MG63 (cell line): ENCODE measurements at places on chromosomes 2 and 18.

DNA sequence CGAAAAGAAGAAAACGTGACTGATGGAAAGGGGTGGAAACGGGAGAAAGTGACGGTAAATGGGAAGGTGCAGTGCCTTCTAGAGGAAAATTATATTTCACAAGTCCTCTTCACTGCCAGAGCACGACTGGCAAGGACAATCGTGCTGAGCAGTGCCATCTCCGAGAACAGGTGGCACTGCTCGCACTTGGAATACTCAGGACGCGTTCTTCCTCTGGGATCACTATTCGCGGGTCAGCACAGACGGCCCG lies 364 bp downstream of the STAT1 start:
- no peak for DNase-seq

- peak; percentile 70 for DNase-seq
Measured at GRCh38 chr2:237904831-237905599, 45.6 kb downstream of the RAMP1 start.

DNA sequence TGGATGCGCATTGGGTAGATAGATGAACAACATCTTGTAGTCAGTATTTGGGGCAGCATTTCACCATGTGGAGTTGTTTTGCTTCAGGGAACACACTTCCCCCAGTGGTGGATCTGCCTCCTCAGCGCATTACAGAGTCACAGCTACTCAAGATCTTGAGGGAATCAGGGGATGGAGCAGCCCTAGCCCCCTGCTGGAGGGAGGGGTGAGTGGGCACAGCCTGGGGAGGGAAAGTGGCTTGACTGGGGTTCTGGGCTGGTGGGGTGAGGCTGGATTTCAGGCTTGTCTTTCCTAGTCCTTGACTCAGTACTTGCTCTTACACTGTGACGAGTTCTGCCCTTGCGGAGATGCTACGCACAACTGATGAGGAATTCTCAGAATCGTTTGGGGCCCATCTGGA lies 271.0 kb upstream of the HS6ST1 start:
- no peak for DNase-seq

DNA sequence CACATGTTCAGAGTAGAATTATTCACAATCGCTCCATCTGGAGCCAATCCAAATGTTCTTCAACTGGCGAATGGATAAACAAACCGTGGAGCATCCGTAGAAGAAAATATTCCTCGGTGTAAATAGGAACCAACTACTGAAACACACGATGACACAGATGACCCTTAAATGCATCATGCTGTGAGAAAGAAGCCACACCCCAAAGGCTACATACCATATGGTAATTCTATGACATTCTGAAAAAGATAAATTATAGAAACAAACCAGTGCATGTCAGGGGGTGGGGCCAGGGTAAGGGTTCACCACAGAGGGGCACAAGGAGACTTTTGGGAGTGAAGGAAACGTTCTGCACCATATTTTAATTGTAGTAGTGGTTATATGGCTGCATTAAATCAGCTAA lies 312.2 kb upstream of the SMIM21 start:
- DNase-seq, result no peak

DNA sequence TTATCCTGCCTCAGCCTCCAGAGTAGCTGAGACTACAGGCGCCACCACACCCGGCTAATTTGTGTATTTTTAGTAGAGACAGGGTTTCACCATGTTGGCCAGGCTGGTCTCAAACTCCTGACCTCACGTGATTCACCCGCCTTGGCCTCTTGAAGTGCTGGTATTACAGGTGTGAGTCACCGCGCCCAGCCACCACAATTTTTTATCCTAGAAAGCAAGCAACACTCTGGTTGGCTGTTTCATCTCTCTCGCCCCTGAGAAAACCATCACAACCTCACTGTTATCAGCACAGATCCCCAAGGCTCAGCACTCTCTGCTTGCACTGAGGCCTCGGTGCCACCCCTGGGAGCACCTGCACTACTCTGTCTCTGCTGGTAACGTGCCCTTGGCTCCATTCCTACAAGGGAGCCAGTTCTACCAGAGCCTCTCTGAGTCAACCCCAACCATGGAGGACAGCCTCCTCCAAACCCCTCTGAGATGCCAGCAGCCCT lies 134.8 kb upstream of the AGAP1 start:
- peak; percentile 85 for DNase-seq

DNA sequence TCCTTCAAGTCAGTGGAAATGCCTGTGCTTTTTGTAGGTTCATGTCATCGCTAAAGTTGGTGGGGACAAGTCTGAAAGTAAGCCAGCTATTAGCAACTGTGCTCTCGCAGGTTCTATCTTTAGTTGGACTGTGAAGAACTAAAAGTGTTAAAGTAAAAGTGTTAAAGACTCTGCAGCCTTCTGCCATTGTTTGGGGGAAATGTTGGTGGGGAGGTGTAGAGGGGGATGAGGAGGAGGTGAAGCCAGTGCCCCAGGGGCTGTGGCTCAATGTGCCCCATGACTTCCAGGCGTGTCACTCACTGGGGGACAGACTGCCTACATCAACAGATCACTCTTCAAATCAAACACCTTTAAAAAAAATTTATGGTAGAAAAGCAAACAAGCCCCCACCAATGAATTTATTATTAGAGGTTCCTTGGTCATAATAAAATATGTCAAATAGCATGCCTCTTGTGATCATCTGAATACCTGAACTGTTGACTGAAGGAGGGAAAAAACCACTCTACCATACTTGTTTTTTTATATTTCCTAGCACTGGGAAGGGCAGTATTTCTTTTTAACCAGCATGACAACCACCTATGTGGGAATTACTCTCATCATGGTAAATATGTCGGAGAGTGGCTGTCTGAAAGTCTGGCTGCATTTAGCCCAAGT lies 19.3 kb downstream of the TGFA start:
- DNase-seq, result no peak

- DNase-seq, result no peak
Measured at GRCh38 chr2:217799563-217800432, 203.0 kb downstream of the TNS1 start.

- no peak for DNase-seq
Measured at GRCh38 chr2:63486861-63487290, 101.4 kb downstream of the WDPCP start.

GRCh38 chr2:45156605-45157004 lies 147.4 kb upstream of the SIX2 start:
- no peak for DNase-seq

- no peak for DNase-seq
Measured at GRCh38 chr2:219961947-219962498, 334.6 kb downstream of the SLC4A3 start.

GRCh38 chr2:9693646-9694045 lies 62.8 kb upstream of the YWHAQ start:
- DNase-seq, result no peak

GRCh38 chr18:76405280-76405679 lies 89.8 kb downstream of the ZNF516 start:
- DNase-seq, result no peak

GRCh38 chr2:14494759-14495158 lies 137.8 kb upstream of the LRATD1 start:
- no peak for DNase-seq

DNA sequence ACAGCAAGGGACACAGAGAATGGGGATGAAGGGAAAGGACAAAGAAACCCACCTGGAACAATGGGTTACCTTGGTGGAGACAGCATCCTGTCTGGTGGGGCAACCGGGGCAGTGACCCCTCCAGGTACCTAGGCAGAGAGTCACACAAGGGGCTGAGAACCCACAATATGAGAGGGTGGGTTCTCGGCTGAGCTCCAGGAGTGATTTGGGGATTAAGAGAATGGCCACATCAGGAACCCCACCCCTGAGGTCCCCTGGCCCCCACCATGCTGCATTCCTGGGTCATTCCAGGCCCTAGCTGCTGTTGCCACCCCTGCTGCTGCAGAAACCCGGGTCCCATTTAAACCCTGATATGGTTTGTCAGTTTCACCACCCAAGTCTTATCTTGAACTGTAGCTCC lies 172.3 kb downstream of the RTP5 start:
- DNase-seq, result no peak

DNA sequence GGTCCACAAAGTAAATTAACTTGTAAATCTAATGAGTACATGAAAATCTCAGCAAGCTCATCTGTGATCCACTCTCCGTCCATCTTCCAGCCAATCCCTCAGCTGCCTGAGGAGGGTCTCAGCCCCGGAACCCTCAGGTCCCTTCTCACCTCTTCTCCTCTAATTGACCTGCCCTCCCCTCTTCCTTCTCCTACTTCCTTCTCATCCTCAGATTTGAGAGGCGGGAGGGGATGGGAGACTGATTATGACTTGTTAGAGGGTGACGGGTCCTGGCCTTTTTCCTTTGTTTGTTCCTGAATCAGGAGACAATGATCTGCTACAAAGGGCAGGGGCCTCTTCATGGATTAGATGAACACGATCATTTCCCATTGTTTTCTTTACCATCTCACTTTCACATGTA lies 80.1 kb downstream of the CYBRD1 start:
- no peak for DNase-seq

DNA sequence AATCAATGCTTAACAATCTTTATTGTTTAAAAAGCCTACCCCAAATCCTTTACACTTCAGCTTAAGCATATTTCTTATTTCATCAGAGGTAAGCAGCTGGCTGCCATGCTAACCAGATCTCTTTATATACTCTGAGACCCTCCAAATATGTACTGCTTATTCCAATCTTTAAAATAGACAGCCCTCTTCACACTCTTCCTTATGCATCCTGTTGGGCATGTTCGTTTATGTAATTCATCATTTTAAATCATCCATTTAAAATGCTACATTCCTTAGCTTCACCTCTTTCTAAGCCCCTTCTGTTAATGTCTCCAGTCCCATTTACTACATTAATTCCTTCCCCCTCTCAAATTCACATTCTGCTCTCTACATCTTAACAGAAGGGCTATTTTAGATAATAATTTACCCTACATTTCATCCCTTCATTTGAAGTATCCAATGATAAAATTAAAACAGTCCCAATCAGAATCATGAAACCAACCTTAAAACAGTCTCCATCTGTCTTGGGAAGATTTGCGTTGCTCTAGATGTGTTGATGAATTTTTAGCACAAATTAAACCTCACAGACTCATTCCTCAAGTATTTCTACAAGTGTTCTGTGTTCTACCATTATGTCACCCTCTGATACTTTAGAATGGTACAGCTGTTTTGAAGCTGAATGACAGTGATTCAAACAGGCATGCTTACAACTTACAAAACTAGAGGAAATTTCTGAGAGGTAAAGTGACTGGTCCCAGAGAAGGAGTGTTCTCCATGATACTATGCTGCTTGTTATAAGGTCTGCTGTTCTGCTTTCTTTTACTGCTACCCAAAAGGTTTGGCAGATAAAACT lies 59.1 kb downstream of the ZNF385B start:
- no peak for DNase-seq

DNA sequence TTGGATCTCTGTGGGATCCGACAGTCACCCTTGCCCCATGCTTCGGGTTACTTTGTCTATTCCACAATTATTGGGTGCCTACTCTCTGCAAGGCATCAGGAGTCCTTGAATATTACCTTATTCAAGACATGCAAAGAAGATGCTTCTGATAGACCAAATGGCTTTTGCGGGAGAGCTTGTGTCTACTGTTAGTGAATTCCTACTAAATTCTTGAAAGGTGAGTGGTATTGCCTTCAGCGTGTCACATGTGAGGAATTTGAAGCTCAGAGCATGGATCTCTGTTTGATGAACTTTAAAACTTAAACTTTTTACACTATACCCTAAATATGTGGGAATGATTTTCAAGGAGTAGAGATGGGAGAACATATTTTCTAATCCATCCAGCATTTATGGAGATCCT lies 184.4 kb downstream of the LTBP1 start:
- no peak for DNase-seq

DNA sequence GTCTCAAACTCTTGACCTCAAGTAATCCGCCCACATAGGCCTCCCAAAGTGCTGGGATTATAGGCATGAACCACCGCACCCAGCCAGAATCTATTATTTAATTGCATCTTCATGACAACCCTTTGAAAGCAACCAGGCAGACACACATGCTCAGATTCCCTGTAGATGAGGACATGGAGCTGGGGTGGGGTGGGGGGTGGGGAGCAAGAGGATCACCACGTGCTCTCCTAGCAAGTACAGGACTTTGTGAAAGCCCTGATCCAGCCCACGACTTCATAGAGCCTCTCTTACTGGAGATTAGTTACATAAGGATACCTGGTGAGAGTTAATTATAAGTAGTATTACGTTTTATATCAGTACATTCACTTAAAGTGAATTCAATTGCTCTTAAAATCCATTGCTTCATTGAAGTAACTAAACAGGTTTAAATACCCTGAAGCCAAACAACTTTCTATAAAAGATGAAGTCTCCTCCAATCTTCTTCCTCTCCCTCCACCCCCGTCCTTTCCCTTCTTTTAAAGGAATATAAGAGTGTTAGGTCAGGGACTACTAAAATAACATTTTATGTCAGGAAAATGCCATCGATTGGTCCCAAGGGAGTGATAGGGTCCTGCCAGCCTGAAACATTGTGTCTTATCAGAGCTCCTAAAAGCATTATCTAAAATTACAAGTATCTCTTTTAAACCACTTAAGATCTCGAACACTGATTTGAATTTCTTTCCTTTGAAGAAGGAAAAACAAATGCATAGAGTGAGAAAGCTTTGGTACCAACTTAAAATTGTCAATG lies 123.9 kb downstream of the EPHA4 start:
- no peak for DNase-seq

GRCh38 chr2:190891372-190891771 lies 10.8 kb downstream of the GLS start:
- DNase-seq, result no peak

DNA sequence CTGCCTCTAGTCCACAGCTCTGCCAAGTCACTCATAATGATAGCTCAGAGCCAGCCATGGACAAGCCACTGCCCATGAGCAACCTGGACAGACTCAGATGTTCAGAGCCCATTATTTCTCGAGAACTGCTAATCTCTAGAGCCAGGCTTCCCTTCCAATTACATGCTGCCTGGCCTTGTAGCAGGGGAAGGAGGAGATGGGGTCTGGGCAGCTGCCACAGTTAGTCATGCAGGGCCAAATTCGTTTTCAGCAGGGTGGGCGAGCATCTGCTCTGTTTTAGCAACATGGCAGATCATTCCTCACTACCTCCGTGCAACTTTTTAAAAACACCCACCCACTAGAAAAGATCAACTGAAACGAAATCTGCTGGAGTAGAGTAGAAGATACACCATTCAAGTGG lies 141.8 kb downstream of the MYO5B start:
- DNase-seq, result no peak

DNA sequence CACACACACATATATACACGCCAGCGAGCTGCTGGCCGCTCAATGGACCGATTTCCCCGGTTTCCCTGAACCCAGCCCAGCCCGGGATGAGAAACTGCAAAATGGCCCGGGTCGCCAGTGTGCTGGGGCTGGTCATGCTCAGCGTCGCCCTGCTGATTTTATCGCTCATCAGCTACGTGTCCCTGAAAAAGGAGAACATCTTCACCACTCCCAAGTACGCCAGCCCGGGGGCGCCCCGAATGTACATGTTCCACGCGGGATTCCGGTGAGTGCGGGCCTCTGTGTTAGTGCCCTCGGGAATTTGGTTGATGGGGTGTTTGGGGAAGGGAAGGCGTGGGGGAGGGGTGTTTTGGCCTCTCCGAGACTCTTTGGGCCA lies 392 bp downstream of the ST8SIA3 start:
- no peak for DNase-seq
